ENCODE measurements at places on chromosomes 2 and 18.

- no peak for DNase-seq
These were observed 154.0 kb downstream of the MBP start for GRCh38 chr18:76978616-76979015.

GRCh38 chr18:77114415-77115191 is 18.0 kb downstream of the MBP start:
- DNase-seq = peak; percentile 99

- DNase-seq = no peak
These were observed 35.0 kb upstream of the EVA1A start for GRCh38 chr2:75595541-75596395.

GRCh38 chr2:106175086-106175850 is 18.8 kb downstream of the UXS1 start:
- no peak for DNase-seq

DNA sequence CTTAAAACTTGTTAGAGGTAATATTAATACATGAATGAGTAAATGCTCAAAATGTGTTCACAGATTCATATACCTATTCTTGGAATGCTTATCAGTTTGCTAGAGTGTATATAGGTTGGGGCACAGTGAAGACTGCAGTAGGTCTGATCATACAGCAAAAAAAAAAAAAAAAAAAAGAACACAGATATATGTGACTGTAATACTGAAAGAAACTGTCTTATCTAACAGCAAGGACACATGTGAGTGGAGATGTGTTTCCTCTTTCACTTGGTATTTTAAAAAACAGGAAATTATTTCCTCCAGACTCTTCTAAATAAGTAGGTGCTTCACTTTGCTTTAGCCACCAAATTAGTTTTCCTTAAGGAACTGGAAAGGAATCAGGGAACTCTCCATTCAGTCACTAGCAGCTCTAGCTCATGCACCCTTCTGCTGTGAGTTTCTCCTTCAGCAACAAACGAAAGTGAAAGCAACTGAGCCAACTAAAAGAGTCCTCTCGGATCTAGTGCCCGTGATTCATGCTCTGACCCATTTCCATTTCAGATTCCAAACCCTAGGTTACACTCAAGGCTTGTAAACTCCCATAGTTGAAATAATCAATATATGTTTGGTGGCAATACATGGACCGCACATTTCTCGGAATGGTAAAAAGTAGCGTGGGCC is 98.5 kb downstream of the DSEL start:
- DNase-seq = peak; percentile 28

DNA sequence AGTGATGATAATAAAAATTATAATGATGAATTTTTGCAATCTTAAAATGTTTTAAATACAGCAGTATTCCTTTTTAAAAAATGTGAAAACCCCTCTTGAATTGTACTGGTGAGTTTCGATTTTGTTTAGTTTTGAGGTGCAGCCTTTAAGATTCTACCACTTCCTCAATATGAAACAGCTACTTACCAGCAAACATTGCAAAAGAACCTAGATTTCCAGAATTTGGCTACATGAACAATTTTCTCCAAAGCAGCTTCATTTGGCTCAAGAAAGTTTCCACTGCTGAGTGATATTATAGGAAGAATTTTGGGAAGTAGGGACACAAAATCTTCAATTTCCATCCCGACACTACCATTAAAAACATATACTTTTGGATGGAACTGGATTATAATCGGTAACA is 12.0 kb downstream of the TCF4 start:
- no peak for DNase-seq

DNA sequence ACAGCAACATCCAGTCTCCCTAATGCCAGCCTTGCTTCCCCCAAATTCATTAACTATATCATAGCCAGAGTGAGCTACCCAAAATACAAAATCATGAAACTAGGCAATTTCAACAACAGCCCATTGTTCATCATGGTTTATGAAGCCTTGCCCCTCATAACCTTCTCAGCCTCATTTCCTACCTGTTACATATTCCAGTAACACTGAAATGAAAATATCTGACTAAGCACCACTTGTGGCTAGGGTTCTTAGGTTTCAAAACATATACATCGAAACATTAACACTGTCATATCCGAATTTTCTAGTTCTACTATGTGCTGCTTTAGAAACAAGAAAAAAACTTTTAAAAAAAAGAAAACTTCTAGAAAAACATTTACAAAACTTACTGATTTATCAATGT is 59.5 kb downstream of the ATAD2B start:
- DNase-seq = no peak

DNA sequence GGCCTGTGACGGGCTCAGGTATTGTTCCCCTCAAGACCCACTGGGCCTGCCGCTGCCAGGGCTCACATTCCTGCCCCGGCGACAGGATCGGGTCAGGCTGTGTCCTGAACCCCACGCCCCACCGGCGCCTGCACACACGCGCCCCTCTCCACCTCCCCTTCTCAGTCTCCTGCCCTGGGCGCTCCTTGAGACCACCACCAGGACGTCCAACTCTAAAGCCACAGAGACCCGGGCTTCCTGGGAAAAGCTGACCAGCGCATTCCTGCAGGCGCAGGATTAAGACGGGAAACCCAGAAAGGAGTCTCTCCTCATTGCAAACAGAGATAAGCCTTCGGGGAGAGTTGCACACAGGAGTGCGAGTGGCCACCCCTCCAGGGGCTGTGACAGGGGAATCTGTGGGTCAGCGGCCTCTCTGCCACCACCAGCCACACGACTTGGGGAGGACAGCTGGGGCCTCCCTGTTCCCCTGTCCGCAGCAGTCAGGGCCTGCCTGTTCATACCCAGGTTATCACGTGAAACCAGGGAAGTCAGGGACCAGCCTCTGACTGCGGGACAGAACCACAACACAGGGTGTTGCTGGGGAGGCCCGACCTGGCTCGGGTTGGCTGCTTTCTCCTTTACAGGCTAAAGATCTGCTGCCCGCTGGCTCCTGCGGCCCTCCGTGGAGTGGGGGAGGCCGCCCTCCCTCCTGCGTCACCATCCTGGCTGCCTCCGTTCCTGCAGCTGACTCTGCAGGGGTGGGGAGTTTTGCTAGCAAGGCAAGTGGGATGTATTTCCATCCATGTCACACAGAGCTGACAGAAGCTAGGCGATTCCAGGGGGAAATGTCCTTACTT is 88.8 kb downstream of the ZCCHC2 start:
- peak; percentile 67 for DNase-seq

- DNase-seq = no peak
These were observed 22.7 kb downstream of the PTPN4 start for GRCh38 chr2:119782308-119783027.

DNA sequence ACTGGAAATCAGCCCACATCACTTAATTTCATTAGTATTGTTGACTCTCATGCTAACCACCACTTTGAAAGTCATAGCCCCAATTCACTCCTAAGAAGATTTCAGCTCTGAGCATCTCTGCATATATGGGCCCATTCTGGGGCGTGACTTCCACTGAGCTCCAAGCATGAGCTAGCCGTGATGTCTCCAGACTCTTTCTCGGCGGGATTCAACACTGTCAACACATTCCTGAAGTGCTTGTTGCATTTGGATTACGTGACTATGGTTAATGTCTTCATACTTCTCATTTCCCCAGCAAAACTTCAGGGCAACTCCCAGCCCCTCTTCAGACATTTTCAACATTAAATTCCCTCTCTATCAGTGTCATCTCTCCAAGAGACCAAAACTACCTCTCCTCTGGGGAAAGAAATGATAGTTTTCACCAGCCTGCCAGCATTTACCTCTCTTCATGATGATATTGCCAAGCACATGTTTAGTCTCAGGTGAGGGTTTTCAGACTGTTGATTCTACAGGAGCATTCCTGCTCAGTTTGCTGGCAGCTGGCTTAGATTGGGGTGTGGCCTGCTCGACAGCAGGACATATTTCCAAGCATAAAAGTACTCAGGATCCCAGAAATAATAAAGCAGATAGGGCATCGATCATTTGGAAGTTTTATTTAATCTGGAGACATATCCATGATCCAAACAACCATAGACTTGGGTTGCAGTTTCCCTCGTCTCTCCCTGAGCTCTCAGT is 81.7 kb downstream of the FEZ2 start:
- no peak for DNase-seq

DNA sequence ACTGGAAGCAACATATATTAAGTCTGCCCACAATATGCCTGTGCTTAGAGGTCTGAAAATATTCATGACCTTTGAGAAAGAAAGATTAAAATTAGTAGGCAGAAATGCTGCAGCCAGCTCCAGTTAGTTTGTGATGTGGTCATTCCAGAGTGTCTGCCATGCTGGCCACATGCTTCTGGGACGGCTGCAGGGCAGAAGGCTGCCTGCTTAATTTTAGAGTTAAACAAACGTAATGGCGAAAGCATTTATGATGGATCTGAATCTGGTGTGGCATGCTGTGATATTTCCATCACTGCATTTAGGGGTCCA is 95.4 kb downstream of the FHOD3 start:
- DNase-seq = no peak

DNA sequence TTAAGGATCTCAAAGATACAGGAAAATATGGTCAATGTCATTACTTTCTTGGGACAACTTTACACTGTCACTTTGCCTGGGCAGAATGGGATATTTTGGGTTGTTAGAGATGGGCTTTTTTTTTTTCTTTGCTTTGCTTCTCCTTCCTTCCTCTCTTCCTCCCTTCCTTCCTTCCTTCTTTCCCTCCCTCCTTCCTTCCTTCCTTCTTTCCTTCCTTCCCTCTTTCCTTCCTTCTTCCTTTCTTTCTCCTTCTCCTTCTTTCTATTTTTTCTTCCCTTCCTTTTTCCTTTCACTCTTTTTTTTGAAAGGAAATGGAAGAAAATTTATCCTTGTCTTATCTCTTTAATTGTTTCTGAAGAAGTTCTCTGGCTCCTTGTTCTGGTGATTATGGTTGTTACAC is 180.0 kb upstream of the CCDC68 start:
- DNase-seq = no peak

Measured in suppressor macrophage (primary cell).